ENCODE measurements at places on chromosomes 11 and 22.

DNA sequence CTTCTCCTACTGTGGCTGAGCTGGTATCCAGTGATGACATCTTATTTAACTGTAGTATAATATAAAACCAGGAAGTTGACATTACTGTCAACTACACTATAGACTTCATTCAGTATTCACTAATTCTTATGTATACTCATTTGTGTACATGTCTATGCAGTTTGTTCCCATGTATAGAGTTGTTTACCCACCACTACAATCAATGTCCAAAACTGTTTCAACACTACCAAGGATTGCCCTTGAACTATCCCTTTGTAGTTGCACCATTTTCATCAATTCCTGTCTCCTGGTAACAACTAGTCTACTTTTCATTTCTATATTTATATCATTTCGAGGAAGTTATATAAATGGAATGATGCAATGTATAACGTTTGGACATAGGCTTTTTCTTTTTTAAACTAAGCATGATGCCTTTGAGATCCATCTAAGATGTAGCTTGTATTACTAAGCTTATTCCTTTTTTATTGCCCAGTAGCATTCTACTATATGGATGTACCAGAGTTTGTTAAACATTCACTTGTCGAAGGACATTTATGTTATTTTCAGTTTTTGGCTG, 39.2 kb downstream of the TMEM135 start:
- no peak for DNase-seq

GRCh38 chr11:12303421-12304149, 73.8 kb upstream of the PARVA start:
- DNase-seq, result no peak

DNA sequence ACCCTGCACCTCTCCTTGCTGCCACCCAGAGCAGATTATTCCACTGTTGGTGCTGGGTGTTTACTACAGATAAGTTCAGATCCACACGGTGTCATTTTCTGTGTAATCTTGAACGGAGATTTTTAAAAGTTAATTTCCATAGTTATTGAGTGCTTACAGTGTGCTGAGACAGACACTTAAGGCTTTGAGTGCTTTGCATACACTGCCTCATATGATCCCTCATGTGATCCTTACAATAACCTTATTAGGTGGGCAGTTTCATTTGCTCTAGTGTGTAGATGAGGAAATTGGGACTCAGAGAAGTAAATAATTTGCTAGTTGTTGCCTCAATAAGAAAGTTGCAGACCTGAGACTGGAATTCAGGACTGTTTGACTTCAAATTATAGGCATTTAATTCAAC, 32.3 kb upstream of the ME3 start:
- DNase-seq, result no peak

GRCh38 chr11:111135778-111136570, 109.6 kb upstream of the POU2AF2 start:
- no peak for DNase-seq

- DNase-seq, result no peak
These were observed 61.7 kb downstream of the LARGE2 start for GRCh38 chr11:45984192-45984591.

GRCh38 chr11:47328449-47329390, 23.8 kb downstream of the MYBPC3 start:
- no peak for DNase-seq

DNA sequence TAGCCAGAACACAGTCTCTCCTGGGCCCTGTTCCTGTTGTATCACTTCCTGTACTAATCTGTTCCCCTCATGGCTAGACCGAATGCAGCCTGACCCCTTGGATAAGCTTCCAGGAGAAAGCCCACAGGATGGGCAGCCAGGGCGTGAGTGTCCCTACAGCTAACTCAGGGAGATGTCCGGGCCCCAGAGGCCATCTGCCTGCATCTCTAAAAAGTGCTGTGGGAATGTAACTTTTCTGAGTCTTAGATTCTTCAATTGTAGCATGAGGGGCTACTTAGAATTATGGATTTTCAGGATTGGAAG, 7.7 kb upstream of the MALAT1 start:
- DNase-seq, result no peak

- DNase-seq, result no peak
These were observed 93.2 kb downstream of the LDLRAD3 start for GRCh38 chr11:36037031-36037430.

GRCh38 chr22:31332010-31332409, 14.1 kb downstream of the PATZ1 start:
- DNase-seq, result no peak

GRCh38 chr11:131468565-131468964, 98.2 kb downstream of the NTM start:
- no peak for DNase-seq

DNA sequence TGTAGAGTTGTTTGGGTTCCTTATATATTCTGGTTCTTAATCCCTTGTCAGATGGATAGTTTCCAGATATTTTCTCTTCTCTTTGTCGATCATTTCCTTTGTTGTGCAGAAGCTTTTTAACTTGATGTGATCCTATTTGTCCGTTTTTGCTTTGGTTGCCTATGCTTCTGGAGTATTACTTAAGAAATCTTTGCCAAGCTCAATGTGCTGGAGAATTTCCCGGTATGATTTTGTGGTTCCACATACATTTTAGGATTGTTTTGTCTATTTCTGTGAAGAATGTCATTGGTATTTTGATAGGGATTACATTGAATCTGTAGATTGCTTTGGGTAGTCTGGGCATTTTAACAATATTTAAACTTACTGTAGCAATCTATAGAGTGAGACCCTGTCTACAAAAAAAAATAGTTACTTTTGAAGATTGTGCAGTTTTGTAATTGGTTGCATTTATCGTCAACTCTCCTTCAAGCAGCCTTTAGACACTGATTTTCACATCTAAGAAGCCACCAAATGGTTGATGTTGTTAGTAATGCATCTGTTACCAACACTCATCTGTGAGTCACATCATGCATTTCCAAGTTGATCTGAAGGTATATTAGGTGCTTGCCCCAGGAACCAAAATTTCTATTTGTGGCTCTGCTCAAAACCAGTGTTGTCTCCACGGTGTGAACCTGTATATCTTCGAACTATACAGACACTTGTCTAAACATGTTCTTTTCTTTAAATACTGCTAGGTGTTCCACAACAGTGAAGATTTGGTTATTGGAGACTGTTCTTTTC, 21.4 kb downstream of the XRCC6 start:
- no peak for DNase-seq

DNA sequence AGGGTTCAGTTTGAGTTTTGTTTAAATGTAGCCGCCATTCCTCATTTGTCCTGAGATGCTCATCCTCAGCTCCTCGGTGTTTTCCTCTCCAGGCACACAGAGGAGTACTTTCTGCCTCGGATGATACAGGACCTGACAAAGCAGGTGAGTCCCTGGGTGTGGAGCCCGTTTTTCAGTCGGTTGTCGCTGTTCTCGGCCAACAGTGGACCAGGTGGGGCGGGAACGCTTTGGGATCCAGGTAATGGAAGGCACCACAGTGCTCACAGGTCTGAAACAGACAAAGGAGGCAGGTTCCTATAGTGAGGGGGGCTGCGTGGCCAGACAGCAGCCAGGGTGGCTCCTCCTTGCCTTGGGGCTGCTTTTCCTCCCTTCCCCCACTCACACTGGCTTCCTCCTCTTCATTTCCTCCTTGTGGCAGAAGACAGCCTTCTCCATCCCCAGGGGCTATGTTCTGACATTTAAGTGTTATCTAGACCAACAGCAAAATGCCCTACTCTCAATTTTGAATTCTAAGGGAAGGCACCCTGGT, 19.4 kb downstream of the NADSYN1 start:
- DNase-seq, result no peak

DNA sequence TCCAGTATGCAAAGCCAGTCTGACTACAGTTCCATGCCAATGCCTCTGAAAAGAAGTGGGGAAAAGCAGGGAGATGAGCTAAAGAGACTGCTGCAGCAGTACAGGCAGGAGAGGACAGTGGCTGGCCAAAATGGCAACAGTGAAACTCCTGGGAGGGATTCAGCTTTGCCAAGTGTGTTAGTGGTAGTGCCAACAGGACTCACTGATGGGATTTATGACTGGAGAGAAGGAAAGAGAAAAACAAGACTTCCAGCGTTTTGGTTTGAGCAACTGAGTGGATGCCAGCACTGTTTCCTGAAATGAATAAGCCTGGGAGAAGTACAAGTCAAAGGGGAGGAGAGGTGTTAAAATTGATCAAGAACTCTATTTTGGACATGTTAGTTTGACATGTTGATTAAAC, 80.9 kb downstream of the PLEKHA7 start:
- DNase-seq, result no peak

DNA sequence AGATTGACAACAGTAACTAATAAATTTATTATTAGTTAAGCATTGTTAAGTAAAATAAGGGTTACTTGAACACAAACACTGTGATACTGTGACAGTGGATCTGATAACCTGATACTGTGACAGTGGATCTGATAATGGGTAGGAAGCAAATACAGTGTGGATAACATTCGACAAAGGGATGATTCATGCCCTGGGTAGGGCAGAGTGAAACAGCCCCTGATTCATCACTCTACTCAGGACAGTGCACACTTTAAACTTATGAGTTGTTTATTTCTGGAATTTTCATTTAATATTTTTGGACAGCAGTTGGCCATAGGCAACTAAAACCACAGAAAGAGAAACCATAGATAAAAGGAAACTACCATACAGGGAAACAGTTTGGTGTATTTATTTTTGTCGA, 60.8 kb upstream of the CTSC start:
- DNase-seq, result no peak

DNA sequence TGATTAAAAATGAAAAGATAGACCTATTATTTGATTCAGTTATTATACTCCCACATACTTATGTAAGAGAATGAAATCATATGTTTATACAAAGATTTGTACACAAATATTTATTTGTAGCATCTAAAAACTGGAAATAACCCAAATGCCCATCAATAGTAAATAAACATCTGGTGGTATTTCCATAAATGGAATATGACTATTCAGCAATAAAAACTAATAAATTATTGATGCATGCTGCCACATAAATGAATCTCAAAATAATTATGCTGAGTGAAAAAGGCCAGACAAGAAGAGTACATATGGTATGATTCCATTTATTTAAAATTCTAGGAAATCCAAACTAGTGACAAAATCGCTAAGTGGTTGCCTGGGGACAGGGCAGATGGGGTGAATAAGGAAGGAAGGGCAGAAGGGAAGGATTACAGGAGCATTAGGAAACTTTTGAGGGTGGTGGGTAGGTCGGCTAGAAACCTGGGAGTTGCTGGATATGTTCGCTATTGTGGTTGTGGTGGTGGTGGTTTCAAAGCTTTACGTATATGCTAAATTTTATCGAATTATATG, 41.5 kb downstream of the JAM3 start:
- DNase-seq, result no peak

- DNase-seq, result no peak
These were observed 745 bp upstream of the ZBTB44 start for GRCh38 chr11:130315354-130315970.

- DNase-seq, result no peak
These were observed 1041.8 kb downstream of the TBC1D22A start for GRCh38 chr22:47804281-47804680.

DNA sequence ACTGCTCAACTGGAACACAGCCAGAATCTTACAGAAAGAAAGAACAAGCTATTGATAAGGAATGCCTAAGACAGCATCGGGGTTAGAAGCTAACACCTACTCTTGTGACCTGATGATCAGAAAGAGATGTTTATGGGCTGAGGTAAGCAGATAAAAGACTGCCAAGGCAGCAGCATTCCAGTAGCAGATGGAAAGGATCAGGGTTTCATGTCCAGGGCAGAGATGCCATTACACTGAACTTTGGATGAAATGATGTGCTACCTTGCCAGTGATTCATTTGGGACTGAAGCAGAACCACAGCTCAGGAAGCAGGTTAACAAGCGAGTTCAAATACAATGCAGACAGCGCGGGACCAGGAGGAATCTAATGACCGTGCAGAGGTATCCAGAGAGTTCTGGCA, 27.1 kb upstream of the APOA1 start:
- no peak for DNase-seq

- no peak for DNase-seq
These were observed 30.9 kb downstream of the OR4D9 start for GRCh38 chr11:59542142-59542810.

DNA sequence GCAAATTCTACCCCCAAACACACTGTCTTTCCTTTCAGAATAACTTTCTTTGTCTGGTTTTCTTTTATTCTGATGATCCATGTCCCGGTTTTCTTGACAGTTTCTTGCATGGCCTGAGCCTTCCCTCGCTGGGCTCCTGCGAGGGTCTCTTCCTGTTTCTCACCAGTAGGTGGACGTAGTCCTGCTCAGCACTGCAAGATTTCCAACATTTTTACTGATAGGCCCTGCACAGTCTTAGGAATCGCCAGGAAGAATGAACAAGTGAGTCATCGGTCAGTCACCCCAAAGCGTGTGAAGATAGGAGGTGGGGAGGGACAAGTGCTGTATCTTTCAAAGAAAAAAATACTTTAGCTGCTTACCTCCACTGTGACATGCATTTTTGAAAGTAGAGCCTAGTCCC, 16.9 kb upstream of the KIRREL3 start:
- no peak for DNase-seq

- no peak for DNase-seq
These were observed 85.2 kb upstream of the ARHGAP32 start for GRCh38 chr11:129277198-129277843.

Measured in stimulated activated CD8-positive, alpha-beta memory T cell treated with anti-CD3 and anti-CD28 coated beads, Interleukin-7, amount 100 ng/mL, for 1 hour (primary cell).